ENCODE measurements at places on chromosomes 16 and 17.
A peak's percentile ranks its signal among the peaks of the same experiment; 100 is the strongest.

DNA sequence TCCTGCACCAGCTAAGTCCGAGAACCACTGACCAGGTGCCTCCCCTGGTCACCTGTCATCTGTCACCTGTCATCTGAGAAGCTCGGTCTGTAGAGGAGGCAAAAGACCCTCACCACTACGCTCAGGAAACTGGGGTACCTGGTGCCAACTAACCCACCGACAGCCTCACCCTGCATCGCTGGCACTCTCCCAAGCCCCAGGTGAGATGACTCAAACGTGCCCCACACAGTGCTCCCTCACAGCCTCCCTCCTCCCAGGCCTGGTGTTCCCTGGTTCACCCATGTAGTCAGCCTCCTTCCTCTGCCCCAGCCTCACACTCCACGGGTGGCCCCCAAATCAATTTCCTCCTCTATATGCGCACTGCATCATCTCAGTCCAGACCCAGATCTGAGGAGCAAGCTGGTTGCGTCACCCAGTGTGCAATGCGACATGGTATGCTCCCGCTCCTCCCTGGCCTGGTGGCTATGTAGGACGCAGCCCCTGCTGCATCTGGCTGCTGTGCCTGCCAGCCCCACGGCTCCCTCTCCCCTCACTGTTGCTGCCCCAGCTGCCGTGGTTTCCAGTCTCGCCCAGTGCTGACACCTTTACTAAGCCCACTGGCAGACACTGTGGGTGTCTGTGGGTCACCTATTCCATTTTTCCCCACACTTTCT, 68.3 kb downstream of the GTF3C1 start:
- no peak for DNase-seq

- DNase-seq: no peak
Observed at GRCh38 chr17:61393904-61394629, 5.6 kb upstream of the TBX2 start.

DNA sequence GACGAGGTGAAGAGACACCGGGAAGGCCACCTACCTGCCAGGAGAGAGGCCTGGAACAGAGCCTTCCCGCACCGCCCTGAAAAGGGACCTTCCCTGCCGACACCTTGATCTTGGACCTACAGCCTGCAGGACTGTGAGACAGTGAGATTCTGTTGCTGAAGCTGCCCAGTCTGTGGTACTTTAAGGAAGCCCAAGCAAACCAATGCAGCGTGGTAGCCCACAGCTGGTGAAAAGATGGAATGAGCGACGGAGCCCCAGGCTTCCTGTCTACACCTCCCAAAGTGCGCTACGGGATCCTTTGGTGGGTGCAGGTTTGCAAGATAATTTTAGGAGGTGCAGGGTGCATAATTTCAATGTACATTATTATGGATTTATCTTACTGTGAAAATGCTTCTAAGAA, 33.9 kb downstream of the TNFRSF13B start:
- DNase-seq: no peak

DNA sequence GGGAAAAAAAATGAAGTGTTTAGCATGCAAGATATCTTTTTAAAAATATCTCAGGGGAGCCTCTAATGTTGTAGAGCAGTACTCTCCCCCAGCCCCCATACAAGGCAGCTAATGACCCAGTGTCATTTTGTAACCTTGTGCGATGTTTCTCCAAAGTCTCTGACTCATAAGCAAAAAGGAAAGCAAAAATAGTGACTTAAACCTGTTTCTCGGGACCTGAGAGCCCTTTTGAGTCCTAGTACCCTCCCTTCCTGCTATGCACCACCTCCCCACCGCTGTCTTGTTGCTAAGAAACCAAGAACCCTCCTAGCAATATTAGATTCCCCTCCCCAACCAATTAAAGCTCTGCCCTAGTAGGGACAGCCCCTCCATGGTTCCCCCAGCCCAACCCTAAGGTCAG, 2.8 kb downstream of the MYCBPAP start:
- DNase-seq: peak; percentile 19

DNA sequence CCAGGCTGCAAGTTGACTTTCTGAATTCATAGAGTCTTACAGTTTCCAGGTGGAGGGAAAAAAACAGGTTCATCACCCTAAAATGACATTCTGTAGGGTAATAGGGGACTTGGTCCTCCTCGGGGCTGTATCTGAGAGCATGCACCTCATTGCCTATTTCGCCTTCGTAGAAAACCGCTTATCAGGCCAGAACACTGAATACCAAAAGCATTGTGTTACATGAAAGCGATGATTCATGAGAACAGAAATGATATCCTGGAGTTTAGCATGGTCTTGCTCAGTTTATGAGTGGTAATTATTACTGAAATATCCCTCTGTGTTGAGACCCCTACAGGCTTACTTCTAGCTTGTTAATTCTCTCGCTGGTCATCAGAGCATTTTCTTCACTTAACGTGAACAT, 61.4 kb upstream of the ARHGAP44 start:
- no peak for DNase-seq

GRCh38 chr17:76388966-76389888, 4.8 kb downstream of the SPHK1 start:
- DNase-seq: no peak

DNA sequence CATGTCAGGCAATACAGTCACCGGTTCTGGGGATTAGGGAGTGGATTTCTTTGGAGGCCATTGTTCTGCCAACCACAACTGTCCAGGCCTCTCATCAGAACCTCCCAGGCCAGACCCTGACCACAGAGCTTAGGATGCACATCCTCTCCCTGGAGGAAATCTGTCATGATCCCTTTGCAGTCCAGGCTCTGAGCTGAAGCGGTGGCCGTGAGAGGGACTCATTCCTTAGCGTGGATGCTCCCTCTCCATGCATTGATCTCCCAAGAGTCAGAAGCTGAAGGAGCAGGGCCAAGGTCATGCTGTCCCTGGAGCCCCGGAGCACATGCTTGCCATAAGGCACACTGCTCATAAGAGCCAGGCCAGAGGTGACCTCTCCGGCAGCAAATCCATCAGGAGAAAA, 181.4 kb downstream of the COPRS start:
- DNase-seq: no peak

DNA sequence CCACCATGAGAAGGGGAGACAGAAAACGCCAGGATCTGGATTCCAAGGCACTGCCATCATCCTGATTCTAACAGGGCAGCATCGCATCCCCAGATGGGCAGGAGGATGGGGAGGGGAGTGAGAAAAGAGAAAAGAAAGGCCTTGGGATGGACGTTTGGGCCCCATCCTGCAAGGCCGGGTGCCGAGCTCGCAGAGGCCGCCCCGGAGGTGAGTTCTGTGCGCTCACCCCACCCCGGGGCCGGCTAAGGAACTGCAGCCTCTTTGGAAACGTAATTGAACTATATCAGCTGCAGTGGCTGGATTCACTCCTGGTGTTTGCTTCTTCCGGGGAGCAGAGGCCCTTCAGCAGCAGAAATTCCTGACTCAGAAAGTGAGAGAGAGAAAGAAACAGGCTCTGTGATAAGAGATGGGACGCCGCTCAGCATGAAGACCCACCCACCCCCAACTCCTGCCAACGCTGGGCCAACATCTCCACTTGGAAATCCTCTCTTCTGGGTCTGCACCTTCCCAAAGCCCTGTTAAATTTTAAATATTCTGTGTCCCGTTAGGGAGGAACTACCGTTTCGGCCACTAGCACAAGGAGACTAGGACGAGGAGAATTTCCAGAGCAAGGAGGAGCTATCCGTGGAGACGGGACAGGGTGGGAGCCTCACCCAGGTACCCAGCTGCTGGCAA, 8.5 kb upstream of the SSTR2 start:
- DNase-seq: peak; percentile 48

- DNase-seq: peak; percentile 35
Observed at GRCh38 chr17:59791603-59792457, 84.4 kb downstream of the VMP1 start.

DNA sequence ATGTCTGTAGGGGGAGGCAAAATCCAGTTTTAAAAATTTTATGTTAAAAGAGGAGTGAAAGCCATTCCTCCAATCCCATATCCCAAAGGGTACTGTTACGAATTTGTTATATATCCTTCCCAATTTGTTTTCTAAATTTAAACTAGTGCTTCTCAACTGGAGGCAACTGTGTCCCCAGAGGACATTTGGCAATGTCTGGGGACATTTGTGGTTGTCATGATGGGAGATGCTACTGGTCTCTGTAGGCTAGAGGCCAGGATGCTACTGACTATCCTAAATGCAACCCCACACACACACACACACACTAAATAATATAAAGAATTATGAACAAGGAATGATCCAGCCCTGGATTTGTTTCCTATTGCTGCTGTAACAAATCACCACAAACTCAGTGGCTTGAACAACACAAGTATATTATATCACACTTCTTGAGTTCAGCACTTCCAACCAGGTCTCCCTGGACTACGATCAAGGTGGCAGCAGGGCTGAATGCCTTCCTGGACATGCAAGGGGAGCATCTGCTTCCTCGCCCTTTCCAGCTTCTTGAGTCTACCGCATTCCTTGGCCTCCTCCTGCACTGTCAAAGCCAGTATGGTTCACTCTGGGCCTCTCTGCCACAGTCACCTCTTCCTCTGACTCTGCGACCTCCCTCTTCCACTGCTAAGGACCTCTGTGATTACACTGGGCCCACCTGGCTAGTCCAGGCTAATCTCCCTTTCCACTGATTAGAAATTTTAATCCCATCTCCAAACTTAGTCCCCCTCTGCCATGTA, 30.1 kb downstream of the ARHGAP17 start:
- no peak for DNase-seq

DNA sequence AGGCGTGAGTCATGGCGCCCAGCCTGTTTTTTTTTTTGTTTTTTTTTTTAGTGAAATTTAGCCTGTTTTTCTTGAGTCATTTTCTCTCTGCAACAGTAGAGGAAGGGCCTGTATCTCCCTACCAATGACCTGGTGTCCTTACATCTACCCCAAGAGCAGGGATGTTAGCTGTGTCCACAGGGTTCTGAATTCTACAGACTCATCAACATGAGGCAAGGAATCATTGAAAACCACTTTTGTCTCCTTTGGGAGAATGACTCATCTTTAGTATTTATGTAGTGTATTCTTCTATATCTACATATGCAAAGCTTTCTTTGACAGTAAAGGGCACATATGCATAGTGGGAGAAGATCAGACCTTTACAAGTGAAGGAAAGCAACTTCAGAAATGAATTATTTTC, 105.3 kb downstream of the SPECC1 start:
- DNase-seq: no peak

All from fibroblast of gingiva (primary cell).